Activated T-cell treated with anti-CD3 and anti-CD28 coated beads, Interleukin-2, amount 50 U/mL, for 72 hours (primary cell): ENCODE measurements at places on chromosomes 5 and 9. TPM values are rescaled to one million over a fixed set of nuclear protein-coding genes. Genes with fewer than 3 reads are reported as not detected.

PCSK1 gene
- total RNA-seq: not detected

CCDC171 gene
- total RNA-seq: 4.9 TPM

DHX29 gene
- 11.6 TPM for total RNA-seq

SLC26A2 gene
- total RNA-seq: 7.5 TPM

SAPCD2 gene
- total RNA-seq: 6.6 TPM

ALDOB gene
- not detected for total RNA-seq

FOXD4L4 gene
- total RNA-seq: 0.16 TPM

RPS14 gene
- 3,917 TPM for total RNA-seq

SLC36A2 gene
- total RNA-seq: not detected

WDR70 gene
- 39.0 TPM for total RNA-seq

TAF11L8 gene
- not detected for total RNA-seq

DNA sequence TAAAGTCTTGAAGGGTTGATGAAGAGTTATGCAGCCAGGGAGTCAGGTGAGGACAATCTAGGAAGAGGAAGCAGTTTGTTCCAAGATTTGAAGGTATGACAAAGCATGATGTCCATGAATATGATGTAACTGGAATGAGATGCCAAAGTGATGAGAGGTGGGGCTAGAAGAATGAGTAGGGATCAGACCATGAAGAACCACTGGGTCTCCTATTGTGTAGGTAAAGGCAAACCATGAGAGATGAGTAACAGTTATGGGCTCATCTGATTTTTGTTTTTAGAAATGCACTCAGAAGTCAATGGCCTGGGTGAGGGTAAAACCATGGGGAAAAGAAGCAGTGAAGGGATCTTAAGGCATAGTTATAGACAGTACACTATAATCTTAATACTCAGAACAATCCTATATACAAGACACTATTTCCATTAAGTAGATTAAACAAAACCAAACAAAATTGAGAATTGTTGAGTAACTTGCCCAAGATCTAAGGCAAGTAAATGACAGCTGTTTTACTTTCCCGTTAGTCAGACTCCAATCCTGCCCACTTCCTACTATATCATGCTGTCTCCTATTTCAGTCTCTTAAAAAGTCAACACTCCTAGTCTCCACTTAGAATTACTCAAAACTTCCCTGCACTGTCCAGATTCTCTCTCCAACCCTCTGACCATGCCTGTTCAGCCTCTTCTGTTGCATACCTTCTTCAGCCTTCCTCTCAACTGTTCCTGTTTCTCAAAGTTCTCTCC is 393.8 kb upstream of the MEF2C start:
- no peak for DNase-seq

- DNase-seq: no peak
Observed at GRCh38 chr5:43412156-43412555, at the start of gene CCL28. TSS of gene CCL28 (minus strand) at chr5:43412391. CDS start at chr5:43412316, 75 bp downstream.

GRCh38 chr5:172939071-172939470 is 20.2 kb upstream of the RPL26L1 start:
- DNase-seq: peak; percentile 15

DNA sequence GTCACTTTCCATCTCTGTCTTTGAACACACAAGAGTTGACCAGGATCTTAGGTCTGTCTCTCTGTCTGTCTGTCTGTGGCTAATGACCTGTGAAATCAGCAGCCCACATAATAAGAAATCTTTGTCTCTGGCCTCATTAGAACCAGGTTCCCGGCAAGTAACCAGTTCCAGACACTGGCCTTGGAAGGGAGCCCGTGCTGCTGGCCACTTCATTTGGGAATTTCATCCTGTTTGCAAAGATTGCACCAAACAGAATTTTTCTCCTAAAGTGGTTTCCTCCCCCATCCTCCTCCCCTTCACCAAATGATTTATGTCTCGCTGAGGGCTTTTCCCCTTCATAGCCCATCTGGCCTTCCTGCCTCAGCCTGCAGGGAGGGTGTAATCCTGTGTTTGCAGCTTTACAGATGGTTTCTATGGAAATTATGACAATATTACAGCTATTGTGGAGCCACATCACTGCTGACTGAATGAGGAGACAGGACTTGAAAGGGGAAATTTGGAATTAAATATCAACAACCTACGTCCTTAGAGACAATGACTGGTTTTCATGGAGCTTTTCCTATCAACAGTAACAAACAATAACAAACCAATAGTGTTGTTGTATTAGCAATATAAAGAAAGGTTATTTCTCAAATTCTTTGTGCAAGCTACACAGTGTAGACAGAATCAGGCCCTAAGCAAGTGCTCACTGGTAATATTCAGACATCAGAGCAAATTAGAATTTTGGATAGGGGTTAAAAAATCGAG is 25.7 kb downstream of the DPYSL3 start:
- DNase-seq: no peak

DNA sequence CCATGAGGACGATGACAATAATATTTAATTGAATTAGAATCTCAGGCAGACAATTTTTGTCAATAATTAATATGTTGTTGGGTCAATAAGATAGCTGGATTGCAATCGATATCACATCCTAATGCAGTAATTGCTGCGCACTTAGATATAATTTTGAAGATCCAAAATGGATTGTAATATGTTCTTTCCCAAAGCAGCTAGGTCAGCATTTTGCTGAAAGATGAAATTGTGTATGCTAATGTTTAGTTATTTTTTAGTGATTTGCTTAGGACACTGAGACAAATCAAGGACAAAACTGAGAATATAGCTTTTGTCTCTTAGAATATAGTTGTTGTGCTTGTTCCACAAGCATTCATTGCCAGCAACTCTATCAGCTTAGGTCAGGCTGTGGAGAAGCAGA is 389.9 kb downstream of the MTRR start:
- no peak for DNase-seq

GRCh38 chr9:98402019-98402840 is 146.8 kb upstream of the TBC1D2 start:
- DNase-seq: no peak

GRCh38 chr5:57499262-57500050 is 16.8 kb upstream of the ACTBL2 start:
- DNase-seq: no peak

DNA sequence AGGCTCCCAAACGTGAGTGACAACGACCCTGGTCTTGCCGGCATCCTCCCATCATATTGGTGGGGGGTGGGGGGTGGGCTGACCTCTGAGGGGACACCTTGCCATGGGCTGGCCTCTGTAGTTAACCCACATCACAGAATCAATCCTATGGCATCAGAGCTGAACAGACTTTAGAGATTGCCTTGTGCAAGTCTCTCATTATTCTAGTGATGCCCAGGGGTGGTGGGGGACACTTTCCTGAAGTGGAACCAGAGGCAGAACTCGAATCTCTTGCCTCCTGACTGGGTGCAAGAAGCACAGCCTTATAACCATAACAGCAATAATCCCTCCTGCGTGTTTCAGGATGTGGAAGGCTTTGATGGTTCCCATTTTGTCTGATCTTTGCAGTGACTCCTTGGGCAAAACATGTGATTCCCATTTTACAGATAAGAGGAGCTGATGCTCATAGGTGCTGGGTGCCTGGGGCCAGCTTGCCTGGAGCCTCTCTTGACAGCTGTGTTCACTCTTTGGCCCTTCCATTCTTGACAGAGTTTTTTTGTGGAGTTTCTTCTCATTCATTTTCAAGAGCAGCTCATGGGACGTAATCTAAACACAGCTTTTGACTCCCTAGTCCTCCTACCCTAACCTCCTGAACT is 18.6 kb upstream of the PITX1 start:
- no peak for DNase-seq

DNA sequence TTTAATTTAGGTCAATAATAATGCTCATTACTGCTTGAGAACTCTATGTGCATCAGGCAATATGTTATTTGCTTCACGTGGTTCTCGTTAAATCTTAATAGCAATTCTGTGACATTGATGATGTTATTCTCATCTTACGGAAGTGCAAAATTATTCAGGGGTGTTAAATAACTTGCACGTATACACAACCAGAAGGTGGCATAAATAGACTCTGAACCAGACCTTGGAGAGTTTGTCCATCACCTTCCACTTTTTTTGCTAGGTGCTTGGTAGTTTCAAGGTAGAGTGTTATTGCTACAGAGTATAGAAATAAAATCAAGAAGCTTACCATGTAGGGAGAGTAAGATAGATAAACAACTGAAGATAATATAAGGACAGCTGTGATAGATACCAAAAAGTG is 23.6 kb upstream of the TNFAIP8 start:
- no peak for DNase-seq

DNA sequence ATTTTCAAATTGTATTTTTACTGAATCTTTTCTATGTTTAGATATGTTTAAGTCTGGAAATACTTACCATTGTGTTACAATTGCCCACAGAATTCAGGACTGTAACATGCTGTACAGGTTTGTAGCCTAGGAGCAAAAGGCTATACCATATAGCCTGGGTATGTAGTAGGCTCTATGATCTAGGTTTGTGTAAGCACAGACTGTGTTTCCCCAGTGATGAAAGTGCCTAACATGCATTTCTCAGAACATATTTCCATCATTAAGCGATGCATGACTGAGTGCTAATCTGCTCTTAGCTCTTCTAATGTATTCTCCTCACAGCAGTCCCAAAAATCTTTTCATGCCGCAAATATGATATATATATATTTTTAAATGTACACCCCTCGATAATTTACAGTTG is 166.7 kb upstream of the PPP2R2B start:
- no peak for DNase-seq
